ENCODE measurements at places on chromosomes 6 and 20.

GRCh38 chr20:57734754-57735153, 24.9 kb upstream of the PMEPA1 start:
- DNase-seq = no peak

GRCh38 chr20:33276303-33277113, 6.5 kb upstream of the BPIFB1 start:
- DNase-seq = no peak

GRCh38 chr6:2990248-2990931, 9.3 kb upstream of the NQO2 start:
- no peak for DNase-seq

- no peak for DNase-seq
These were observed 417.5 kb downstream of the EYS start for GRCh38 chr6:65289491-65289890.

DNA sequence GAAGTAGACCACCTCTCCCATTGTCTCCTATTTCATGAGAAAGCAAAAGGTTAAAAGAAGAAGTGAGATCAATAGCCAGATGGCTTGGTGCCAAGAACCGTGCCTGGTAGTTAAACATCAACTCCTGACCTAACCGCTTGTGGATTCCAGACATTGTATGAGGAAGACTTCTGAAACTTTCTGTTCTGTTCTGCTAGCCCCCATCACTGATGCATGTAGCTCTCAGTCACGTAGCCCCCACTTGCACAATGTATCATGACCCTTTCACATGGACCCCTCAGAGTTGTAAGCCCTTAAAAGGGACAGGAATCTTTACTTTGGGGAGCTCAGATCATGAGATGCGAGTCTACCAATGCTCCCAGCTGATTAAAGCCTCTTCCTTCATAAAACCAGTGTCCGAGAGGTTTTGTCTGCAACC, 301.2 kb downstream of the RNGTT start:
- DNase-seq = no peak

GRCh38 chr6:35919085-35919826, 1.6 kb downstream of the SRPK1 start:
- no peak for DNase-seq

GRCh38 chr6:215335-216034, 76.8 kb upstream of the DUSP22 start:
- no peak for DNase-seq

GRCh38 chr6:156928126-156928525, 150.9 kb downstream of the ARID1B start:
- no peak for DNase-seq

GRCh38 chr20:21702553-21703470, 2.7 kb upstream of the PAX1 start:
- no peak for DNase-seq

DNA sequence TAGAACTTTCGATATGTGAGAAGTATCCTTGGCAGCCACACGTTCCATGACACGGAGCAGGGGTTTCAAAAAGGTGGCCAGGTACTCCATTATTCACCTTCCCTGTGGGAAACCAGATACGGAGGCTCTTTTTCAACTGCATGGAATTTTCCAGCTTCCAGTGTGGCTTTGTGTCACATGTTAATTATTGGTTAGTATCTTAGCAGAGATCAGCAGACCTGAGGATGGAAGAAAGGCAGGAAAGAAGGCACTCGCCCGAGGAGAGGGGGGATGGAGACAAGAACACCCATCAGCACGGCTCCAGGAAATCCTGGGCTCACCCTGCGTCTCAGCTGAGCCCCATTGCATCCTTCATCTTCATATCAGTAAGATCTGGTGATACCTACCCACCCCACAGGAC, 115.5 kb downstream of the PXDC1 start:
- DNase-seq = no peak

- DNase-seq = no peak
These were observed 730.7 kb downstream of the RFPL4B start for GRCh38 chr6:113077794-113078193.

GRCh38 chr20:10644458-10645204, 29.2 kb downstream of the JAG1 start:
- no peak for DNase-seq

DNA sequence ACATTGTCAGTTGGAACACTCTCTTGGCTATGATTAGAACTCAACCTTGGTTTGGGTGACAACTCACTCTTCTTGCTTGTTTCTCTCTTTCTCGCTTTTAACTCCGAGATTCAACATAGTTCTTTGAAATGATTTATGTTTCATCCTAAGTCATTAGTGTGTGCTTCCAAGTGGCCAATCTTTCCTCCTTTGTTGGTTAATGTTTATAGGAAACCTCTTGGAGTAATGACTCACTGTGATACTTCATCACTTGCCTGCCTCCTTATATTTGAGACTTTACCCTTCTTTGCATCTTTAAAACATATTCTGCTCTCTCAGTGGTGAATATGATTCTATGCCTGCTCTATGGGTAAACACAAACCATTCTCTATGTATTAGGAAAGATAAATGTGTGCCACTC, 279.7 kb upstream of the FLRT3 start:
- DNase-seq = no peak

DNA sequence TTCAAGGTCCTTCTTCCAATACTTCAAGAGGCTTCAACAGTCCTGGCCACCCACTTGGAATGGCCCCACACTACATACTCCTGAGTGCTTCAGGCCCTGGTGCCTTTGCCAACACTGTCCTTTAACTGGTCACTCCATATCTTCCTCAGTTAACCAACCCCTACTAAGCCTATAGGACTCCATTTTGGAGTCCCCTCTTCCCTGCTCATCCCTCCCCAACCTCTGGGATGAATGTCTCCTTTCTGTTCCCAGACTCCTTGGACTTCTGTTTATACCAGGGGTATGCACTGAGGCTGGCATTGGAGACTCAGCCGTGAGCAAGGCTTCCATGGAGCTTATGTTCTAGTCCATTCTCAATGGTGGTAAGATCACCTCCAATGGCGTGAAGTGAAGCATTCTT, 33.6 kb downstream of the COX4I2 start:
- no peak for DNase-seq

DNA sequence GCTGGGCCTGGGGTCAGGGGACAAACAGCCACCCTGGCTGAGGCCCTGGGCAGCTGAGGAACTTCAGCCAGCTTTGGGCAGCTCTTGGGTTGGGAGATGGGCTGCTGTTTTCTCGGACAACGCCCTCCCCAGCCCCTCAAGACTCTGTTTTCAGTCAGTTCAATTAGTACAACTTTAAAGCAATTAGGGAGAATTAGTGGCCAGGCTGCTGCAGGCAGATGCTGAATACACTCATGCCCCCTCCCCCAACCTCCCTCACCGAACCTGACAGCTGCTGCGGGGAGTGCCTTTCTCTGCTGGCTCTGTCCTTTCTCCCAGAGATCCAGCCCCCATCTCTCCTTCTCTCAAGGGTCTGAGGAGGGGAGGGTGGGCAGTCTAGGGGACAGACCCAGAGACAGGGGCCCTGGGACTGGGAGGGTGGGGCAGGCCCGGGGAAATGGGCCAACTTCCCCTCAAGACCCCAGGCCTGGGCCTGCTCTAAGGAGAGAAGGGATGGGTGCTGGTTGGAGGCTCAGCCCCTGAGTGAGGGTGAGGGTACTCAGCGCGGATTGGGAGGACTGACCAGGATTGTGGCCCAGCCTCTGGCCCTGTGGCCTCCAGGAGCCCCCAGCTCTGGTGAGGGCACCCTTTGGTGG, 17.8 kb upstream of the MYT1 start:
- DNase-seq = no peak

- DNase-seq = no peak
These were observed 4.4 kb downstream of the CSNK2A1 start for GRCh38 chr20:539191-539590.

DNA sequence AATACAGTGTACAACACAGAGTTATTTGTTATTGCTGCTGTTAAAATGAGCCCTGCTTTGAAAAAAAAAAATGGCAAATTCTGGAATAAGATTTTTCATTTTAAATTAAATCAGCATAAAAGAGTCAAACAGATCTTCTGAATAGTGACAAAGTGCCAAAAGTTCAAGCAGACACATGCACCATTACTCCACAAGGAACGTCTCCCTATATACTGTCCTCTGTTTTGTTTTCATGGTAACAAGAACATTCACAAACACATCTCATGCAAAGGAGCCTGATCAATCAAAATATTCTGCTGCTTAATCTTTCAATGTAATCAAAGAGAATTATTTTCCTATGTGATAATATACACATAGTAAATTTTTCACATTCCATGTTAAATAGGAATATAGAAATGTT, 2.7 kb downstream of the HIVEP2 start:
- no peak for DNase-seq

DNA sequence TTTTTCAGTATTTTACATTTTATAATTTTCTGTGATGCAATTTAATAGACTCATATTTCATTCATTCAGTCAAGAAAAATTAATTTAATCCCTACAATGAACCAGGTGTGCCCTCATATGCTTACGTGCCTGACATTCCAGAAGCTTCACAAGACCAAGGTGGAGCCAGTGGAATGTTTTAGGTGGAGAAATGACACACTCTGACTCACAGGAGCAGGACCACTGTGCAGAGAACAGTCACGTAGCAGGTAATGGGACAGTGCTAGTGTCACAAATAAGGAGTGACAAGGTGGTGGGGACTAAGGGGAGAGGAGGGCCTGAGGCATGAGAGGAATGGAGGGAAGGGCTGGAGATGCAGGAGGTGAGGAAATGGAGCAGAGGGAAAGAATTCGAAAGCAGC, 37.0 kb upstream of the HLA-G start:
- DNase-seq = no peak

- DNase-seq = no peak
These were observed 1.0 kb downstream of the FILIP1 start for GRCh38 chr6:75492386-75493153.

DNA sequence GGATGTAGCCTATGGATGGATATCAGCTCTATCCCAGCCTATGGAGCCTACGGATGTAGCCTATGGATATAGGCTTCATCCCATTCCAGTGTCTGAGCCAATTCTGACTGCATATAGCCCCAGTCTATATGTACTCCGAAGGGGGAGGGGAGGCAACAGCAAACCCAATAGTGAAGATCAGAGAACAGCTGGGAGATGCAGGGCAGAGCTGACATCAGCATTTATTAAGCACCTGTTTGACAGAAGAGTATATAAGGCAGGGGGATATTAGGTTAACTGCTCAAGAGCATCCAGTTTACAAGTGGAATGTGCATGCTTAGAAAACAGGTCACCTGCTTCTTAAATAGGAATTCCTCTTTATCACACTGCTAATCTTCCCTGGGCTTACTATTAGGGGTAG, 85.2 kb downstream of the TNFAIP3 start:
- DNase-seq = no peak

GRCh38 chr6:98579079-98579478, 255.3 kb upstream of the POU3F2 start:
- no peak for DNase-seq

GRCh38 chr20:50691573-50692551, 520 bp upstream of the RIPOR3 start:
- DNase-seq = no peak

- DNase-seq = no peak
These were observed 42.9 kb downstream of the LINC00237 start for GRCh38 chr20:21063276-21063675.

DNA sequence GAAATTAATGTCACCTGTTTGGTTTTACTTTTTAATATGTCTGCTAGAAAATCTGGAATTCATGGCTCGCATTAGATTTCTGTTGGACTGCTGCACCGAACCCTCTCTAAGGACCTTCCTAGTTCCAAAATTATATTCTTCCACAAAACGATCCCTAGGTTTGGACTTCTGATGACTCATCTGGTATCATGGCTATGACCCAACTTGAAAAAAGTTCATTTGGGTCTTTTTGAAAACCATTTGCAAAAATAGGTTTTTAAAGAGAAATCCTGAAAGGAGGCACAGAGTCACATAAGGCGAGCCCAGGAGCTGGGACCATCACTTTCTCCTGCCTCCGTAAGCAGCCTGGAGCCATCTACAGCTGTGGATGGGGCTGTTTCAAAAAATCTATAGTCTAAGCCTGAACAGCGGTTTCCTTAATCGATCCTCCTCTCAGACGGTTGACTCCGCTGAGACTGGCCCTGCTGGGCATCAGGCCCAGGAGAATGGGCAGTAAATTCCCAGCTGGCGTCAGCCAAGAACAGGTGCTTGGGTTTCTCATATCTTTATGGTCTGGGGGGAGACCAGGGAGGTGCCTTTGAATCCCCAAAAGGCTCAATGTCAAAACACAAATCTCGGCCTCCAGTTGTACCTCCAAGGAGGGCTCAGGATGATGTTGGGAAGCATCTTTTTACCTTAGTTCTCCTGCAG, 44.6 kb downstream of the SLC24A3 start:
- no peak for DNase-seq

DNA sequence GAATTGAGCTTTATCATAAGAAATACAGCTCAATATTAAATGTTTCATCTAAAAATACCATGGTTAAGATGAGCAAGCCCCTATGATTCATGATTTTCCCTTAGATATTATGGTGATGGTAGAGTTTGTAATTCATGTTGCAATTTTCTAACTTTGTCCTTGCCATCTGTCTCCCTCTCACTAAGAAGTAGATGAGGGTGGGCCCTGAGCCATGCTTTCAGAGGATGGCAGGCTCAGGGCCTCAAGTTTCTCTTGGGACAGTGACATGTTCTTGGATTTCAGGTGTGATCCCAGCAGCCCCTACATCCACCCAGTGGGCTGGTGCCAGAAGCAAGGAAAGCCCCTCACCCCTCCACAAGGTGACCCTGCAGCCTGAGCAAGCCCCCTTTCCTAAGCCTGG, 25.6 kb downstream of the L3MBTL1 start:
- no peak for DNase-seq

- no peak for DNase-seq
These were observed 31.5 kb upstream of the TOP1 start for GRCh38 chr20:40997116-40997515.

- DNase-seq = no peak
These were observed 21.3 kb upstream of the CST3 start for GRCh38 chr20:23658989-23659609.

DNA sequence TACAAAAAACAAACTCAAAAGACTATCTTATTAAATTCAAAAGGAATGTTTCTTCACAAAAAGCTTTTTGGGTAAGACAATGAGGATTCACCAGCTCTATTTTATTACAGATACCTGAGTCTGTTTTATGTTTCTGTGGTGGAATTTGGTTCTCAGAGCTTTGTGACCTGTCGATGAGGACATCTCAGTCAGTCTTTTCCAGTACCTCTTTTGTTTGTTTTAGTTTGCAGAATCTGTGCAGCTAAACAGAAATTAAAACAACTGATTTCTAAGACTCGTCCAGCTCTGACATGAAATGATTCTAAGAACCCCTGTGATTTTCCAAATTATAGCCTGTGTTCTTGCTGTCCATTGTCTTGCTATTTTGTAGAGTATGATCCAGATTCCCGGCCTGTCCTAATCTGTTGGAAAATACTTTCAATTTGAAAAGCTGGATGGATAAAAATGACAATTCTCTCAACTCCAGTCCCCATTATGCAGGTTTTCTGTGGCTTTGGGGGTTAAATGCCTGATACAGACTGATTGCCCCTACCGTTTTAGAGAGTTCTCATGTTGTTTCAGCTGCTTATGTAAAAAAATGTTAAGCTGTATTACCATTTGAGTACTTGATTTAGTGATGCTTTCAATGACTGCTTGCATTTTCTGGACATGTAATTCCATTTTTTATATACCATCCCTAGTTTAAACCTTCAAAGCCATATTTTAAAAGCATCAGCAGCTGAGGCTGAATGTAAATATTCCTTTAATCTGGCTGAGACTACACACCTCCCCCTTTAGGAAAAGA, 94.2 kb upstream of the TAB2 start:
- no peak for DNase-seq
